ENCODE measurements at places on chromosomes 16 and 17.

- no peak for DNase-seq
Measured at GRCh38 chr16:26777821-26778220, 288.9 kb upstream of the C16orf82 start.

DNA sequence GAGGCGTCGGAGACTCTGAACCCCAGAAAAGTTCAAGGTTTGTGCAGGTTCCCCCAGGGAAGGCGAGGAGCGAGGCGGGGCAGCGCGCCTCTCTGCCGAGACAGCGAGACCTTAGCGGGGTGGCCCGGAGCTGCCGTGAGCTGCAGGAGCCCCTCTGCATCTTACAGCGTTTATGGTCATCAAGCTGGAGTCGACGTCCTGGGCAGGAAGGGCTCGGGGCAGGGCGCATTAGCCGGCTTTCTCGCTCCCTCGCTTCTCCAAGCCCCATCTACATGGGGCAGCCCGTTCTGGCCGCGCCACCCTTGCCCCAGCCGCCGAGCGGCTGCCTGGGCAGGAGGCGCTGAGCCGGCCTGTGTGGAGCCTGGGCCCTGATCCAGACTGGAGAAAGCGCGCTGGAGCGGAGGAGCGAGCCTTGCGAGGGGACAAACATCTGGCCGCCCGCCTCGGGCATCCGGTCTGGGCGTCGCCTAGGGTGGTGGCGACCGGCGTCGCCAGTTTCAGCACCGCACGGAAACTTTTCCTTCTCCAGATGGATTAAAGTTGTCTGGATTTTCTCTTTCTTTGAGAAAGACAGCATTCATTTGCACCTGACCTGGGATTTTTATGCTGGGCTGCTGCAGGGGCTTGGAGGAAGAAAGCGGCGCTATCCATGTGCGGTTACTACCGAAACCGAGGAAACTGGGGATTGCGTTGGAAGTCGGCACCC is 750 bp downstream of the TMEM132E start:
- no peak for DNase-seq

DNA sequence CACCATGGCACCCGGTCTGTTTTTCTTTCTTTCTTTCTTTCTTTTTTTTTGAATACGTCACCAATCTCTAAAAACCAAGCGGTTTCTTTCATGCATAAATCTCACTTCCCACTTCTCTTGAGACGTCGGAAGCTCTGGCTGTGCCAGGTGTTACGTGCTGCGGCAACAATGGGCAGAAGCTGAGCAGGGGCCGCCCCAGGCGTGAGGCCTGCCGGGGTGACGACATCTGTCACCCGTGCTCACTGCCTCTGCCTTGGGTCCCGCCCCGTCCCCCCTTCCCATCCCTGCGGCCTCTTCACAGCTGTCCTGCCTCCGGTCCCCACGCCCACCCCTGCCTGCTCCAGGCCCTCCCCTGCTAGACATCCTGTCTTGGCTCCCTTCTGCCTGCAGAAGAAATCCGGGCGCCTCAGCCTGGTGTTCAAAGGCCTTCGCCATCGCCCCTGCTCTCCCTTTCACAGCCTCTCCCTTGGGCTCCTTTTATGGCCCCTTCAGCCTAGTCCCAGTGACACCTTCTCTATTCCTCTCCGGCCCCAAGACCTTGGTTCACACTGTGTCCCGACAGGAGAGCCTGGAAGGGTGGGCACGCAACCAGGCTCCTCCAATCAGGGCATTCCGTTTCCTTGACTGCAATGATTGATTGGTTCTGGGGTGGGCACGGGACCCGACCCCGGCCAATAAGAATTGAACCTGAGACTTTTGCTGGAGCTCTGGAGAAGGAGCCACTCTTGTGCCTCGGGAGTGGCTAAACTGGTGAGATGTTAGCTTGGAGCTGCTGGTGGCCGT is 4.8 kb downstream of the P2RX1 start:
- no peak for DNase-seq

DNA sequence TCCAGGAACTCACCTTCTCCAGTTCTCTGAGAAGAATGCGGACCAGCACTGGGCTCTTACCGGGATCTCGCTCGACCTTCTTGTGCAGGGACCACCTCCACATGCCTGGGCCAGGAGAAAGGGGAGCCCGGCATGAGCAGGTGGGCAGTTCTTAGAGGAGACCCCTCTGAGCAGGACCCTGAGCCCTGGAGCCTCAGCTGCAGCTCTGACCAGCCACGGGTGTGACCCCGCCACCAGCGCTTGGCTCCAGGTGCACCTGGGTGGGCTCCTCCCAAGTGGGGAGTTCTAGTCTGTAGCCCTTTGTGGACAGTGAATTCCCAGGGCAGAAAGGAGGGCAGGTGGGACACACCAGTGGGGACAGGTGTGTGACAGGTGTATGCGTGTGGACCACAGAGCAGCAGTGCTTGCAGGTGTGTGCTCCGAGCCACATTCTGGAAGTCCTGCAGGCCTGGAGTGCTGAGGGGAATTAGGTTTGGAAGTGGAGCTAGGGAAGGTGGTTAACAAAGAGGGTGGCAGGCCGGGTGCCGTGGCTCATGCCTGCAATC is 28.9 kb downstream of the PIK3R6 start:
- no peak for DNase-seq

- peak; percentile 77 for DNase-seq
Measured at GRCh38 chr16:47143677-47144558, at the start of gene NETO2. TSS of gene NETO2 (minus strand) at chr16:47143945. CDS start at chr16:47143612, 333 bp downstream.

- DNase-seq: peak; percentile 66
Measured at GRCh38 chr17:19003543-19004420, 782 bp downstream of the FAM83G start.

DNA sequence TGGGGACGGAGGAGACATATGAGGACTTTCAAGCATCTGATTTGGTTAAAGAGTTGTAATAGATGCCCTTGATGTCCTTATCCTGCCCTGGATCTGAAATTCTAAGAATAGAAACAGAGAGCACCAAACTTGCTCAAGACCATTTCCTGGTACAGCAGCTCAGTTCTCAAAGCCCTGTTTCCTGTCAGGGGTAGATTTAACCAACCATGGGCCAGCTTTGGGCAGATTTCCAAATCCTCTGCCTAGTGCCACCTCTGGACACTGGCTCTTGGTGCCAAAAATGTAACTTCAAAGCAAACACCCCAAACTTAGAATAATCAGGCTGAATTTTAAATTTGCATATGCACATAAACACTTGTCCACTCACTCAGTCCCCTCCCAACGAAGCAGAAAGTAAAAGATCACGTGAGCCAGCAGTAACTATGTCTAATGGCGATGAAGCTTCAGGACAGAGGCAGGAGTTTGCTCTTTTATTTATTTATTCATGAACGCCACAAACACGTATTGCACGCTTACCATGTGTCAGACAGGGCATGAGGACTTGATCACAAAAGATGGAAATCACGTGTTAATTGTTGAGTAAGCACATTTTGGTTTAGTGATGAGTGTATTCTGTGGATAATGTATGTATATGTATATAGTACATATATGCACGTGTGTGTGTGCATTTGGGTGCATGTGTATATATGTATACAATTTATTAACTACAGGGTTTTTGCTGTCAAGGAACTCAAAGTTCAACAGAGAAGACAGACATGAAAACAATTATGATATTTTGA is 23.1 kb upstream of the SDK2 start:
- DNase-seq: peak; percentile 47

DNA sequence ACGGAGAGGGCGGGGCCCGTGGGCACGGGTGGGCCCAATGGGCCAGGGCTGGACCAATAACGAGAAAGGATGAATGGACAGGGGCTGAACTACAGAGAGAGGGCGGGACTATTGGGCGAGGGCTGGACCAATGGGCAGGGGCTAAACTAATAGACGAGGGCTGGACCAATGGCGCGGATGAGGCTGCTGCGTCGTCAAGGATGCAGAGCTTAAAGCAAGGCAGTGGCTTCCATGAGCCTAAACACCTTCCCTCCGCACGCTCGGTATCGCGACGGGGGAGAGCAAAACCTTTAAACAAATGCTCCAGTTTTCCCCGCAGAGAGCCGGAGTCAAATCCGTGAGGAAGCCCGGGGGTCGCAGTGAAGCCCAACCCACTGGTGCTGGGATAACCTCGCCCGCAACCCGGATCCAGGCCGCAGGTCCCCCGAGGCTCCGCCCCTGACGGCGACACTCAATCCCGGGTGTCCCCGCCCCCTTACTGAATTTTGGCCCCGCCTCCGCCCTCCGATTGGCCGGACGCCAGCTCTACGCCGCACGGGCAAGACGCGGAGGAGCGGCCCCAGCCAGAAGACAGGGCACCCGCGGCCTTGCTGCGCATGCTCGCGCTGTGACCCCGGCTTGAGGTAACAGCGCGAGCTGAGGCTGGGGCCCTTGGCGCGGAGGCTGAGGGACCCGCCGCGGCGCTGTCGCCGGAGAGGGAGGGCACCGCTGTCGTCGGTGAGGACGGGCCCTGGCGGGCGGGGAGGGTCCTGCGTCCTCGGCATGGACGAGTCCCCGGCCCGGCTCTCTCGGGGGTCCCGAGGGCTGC is at the start of gene FLYWCH2:
FLYWCH2 (plus strand) TSS at position 566 of the 808 bp plus-strand sequence. CDS start 13,235 bp downstream, outside the sequence.
- peak; percentile 100 for DNase-seq

DNA sequence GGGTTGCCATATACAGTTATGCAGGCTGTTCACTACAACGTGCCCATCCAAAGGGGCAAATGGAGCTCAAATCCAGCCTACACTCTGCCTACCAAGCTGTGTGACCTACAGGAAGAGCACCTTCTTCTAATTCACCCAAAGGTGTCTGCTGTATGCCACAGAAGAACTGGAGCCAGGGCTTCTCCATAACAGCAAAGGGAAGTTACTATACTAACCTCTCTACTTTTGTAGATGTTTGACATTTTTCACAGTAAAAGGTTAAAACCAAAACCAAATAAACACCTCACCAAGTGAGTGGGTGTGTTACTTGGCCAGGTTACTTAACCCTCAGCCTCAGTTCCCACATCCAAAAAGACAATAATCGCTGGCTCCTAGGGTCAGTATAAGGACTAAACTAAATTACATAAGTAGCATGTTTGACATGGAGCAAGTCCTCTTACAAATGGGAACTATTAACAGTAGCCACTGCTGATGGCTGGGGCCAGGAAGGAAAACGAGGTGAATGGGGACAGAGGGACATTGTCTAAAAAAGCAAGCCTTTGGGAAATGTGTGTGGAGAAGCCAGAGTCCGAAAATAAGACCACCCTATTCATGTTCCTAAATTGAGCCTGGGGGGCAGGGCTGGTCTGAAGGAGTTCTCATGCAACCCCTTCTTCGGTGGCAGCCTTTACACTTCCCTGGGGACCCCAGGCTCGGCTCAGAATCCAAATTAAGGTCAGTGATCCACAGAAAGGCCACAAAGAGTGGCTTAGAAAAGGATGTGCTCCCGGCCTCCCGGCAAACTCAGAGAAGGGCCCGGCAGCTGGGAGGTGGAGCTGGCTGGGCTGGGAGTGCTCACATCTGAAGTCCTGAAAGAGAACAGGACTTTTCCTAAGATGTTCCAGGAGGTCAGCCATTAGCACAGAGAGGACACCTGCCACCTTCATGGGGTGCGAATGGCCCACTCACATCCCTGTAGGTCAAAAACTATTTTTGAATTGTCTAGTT is 13.5 kb downstream of the CUEDC1 start:
- DNase-seq: no peak

DNA sequence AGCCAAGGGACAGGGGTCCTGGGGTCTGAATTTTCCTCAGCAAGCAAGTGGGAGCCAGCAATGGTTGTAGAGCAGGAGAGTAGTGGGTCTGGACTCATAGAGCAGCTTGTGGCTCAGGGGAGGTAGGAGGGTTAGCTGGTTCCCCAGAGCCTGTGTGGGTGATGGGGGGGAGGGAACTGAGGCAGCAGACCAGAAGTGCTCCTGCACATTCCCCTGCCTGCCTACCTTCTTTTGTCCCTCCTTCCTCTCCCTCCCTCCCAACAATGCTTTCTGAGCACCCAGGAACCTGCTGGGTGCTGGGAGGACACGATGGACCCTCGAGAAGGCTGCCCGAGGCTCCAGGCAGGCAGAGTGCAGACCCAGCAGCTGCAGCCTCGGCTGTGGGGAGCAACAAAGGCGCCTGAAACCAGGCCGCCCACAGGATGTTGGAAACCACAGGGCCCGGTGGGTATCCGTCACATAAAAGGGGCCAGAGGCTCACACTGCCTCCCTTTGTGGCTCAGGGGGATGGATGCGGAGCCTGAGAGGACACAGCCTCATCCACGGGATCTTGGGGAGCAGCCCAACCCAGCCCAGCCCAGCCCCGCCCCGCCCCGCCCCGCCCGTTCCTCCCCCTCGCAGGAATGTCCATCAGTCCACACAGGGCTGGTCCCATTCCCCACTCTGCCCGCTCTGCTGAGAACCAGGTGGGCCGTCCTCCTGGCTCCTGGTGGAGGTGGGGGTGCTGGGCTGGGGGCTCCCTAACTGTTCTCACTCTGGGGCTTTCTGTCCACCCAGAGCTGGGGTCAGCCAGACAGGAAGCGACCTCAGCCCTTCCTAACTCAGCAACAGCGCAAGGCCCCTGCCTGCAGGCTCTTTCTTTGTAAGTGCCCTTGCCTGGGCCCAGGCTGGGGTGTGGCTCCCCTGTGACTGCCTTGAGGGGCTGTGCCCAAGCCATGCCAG is 1.7 kb upstream of the NLRC3 start:
- peak; percentile 88 for DNase-seq

DNA sequence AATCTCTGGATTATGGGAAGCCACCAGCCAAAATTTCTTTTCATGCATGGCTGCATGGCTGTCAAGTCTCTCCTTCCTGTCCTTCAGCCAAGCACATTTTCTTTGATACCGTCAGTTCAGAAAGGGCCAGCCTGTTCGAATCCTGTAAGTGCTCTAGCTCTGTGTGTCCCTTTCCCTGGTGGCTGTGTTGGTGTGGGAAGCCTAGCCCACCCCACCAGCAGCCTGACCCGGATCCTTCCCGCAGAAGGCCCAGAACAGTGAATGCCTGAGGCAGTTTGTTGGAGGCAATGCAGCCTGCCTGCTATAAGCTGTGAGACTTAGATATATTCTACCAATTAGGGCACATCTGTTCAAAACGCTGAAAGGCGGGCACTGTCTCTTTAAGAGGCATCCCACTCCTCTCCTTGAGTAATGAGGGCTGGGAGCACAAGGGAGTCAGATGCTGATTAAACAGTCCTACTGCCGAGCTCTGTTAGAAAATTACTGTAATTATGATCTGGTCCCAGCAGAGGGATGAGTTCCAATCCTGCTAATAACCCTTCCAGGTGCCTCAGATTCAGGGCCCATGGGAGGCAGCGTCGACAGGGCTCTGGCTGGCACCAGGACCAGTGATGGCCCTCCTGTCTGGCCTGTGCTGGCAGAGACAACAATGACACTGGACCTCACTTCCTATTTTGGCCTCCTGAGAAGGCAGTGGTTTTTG is 18.4 kb downstream of the SNX11 start:
- DNase-seq: no peak
